ENCODE measurements at places on chromosomes 2 and 18.

DNA sequence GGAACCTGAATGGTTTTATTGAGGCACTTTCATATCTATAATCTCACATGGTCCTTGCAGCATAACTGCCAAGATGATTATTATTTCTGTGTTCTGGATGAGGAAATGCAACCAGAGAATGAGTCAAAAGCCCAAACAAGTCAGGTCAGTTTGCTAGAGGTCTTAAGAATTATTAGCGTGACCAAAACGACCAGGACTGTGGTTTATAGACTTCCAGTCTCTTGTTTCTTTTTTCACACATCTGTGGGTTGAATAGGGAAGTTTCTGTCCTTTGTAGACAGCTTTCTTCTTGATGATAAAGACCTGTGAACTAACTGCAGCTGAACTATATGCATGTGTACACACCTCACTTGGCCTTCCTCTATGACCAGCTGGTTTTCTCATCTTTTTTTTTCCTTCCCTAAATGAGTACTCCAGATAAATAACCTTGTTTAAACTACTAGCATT is 13.9 kb downstream of the ADAM23 start:
- no peak for DNase-seq

DNA sequence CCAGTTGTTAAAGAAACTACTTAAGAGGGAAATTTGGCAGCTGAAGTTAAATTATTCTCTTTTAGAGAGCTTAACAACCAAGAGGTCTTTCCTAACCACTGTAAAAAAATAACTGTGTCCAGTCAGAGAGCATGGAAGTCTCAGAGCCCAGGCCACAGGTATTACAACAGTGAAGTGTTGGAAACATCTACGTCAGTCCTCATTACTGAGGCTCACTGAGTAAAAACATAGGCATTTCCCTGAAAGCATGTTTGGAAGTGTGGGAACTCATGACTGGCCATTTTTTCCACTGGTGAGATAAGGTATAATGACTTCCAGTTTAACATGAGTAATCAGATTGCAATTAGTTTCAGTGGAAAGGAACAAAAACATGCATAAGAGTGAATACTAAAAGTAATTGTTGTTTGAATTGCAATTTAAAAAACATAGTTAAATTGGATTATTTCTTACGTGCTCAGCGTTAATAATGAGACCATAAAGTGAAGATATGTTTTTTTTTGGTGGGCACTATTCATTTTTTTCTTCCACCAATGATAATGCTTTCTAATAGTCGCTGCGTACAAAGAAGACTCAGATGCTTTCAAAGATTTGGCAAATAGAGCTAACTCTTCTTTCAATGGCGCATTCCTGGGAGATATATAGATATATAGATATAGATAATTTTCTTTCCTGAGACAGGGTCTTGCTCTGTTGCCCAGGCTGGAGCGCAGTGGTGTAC is 60.8 kb downstream of the EFEMP1 start:
- DNase-seq: peak; percentile 100

- no peak for DNase-seq
Observed at GRCh38 chr2:195647302-195647701, 9.7 kb upstream of the SLC39A10 start.

DNA sequence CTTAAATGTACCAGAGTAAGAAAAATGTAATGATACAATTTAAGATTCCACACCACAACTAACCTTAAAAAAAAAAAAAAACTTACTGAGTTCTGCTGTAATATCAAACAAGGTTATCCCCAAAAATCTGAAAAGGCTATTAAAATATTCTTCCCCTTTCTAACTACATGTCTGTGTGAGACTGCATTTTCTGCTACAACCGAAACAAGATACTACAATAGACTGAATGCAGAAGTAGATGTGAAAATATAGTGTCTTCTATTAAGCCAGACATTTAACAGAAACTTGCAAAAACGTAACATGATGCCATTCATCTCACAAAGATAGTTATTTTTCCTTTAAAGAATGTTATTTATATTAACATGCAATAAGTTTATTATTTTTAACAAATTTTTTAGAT is 16.2 kb downstream of the SS18 start:
- no peak for DNase-seq

DNA sequence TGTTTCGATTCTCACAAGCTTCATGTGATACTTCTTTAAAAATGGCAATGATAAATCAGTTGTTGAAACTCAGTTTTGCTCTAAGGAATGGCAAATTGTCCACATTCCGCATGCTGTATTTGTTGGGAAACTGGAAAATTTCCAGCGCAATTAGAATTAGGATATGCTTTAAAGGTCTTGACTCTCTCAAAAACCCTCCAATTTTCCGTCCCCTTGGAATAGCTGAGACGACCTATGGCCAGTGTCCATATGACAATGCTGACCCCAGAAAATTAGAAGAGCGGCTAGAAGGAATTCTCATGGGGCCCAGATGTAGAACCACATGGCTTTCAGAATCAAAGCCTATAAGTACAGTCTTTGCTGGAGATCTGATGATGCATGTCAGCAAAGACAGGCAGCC is 170.8 kb downstream of the TMEM18 start:
- DNase-seq: no peak

DNA sequence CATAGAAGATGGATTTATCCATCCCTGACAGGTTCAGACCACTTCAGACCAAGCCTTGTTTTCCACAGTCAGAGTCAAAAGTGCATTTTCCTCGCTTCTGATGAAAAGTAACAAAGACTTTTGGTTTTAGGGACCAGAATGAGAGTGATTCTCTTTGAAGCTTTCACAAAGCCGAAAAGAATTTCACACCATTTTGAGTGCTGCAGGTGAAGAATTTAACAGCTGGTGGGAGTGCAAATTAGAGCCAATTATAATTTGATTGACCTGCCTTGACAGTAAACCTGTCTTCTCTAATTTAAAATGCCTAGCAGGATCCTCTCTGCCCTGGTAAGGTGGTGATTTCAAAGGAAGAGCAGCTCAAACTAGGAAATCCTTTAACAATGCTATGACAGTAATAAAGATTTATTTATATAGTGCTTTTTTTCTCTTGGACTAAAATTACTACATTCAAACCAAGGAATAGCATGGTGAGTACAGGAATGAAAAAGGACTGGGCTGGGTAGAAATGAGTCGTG is 241.6 kb downstream of the HRH4 start:
- no peak for DNase-seq

DNA sequence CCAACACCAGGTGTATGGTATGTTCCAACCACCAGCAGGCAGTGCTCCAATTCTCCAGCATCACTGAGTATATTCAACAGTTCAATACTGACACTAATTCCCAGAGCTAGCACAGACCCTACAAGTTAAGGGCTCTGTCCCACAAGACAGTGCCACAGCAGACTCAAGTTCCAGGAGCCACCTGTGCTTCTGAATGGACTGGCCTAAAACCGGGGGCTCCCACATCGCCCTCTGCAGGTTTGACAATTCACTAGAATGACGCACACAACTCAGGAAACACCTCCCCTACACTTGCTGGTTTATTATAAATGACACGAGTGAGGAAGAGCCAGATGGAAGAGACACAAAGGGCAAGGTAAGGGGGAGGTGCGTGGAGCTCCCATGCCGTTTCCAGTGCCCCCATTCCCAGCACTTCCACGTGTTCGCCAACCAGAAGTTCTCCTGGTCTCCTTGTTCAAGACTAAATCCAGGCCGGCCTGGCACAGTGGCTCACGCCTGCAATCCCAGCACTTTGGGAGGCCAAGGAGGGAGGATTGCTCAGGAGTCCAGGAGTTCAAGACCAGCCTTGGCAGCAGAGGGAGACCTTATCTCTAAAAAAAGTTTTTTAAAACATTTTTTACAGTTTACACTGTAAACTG is 12.2 kb upstream of the ATP6V1B1 start:
- no peak for DNase-seq

DNA sequence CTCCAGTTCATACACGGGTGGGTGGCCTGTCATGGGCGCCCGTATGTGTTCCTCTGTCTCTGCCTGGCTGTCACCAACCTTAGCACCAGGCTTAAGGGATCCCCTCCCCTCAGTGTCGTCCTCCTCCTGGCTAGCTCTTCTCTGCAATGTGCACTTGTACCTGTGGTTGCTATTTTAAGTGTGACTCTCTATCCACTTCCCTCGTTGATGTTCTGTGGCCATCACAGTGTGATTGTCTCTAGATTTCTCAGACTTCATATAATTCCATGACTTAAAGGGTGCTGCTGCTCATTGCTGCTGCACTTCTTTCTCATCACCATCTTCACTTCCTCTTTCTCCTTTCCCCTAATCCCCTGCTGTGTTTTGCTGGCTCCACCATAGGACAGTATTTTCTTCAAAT is 143.4 kb downstream of the EML6 start:
- no peak for DNase-seq

DNA sequence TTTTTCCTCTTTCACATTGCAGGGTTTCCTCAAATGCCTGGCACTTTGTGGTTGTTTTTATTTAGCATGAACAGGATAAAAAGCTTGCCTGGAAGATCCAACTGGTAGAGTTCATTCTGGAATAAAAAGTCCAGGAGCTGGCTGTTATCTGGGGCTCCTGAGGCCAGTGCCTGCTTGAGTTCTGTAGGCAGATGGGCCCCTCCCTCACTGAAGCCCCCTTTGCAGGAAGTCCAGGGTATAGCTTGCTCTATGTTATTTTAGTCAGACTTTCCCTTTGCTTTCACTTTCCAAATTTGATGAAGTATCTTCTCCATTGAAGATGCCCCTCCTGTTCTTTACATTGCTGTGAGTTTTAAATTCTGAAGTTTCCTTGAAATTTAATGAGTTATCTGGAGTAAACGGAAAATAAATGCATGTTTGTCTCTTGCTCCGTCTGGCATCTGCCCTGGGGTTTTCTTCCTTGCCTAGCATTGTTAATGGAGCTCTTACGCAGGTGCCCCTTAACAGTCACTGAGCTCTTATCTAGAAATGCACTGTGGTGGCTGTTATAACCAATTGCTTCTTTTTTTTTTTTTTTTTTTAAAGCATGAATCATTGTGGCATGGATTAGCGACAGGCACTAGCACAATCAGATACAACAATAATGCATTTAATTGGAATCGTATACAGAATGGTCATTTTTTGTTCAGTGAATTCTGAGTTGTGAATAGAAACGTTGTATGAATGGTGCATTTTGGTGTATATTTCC is 27.0 kb upstream of the LPIN1 start:
- DNase-seq: no peak

DNA sequence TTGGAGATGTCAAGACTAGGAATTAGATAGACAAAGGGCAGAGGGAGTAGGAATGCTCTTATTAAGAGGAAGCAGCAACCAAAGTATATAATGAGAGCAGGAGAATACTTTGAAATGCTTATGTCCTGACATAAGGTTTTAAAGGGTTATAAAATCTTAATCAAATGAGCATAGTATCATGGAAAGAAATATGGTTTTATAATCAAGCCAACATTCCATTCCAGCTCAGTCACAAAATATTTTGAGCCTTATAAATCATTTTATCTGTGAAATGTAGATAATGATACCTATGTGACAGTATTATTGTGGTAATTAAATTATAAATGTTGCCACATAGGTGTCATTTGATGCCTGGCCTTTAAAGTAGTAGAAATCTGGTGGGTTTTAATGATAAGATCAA is 17.6 kb downstream of the VSNL1 start:
- no peak for DNase-seq

DNA sequence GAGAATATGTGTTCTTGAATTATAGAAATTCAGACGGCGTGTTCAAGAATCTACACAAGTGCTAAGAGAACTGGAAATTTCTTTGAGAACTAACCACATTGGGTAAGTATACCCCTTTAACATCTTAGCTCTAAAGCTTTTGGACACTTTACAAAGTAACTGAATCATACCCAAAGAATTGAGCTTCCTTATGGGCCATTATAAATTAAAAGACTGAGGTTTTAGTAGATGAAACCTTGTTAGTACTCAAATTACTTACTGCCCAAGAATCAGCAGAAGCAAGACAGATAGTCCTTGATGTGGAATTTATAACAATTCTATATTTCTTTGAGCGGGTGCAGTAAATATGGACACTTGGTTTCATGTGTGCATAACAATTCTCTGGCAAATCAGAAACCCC is 168.3 kb downstream of the PRPF40A start:
- DNase-seq: peak; percentile 72

DNA sequence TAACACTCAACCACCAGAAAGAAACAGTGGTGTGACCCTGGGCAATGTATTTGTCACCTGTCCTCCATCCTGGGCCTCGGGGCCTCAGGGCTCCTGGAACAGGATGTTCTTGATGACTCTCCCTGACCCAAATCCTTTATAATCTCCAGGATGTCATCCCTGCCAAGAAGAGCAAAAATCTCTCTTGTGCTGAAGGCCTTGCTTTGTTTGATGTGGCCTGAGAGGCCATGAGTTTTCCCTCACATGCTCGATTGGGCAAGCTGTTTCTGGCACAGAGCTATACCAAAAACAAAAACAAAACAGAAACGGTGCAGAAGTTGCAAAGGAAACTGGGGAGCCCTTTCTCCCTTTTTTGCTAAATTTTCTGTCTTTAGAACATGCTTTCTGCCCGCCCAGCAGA is 35.7 kb upstream of the ST3GAL5 start:
- DNase-seq: peak; percentile 51

DNA sequence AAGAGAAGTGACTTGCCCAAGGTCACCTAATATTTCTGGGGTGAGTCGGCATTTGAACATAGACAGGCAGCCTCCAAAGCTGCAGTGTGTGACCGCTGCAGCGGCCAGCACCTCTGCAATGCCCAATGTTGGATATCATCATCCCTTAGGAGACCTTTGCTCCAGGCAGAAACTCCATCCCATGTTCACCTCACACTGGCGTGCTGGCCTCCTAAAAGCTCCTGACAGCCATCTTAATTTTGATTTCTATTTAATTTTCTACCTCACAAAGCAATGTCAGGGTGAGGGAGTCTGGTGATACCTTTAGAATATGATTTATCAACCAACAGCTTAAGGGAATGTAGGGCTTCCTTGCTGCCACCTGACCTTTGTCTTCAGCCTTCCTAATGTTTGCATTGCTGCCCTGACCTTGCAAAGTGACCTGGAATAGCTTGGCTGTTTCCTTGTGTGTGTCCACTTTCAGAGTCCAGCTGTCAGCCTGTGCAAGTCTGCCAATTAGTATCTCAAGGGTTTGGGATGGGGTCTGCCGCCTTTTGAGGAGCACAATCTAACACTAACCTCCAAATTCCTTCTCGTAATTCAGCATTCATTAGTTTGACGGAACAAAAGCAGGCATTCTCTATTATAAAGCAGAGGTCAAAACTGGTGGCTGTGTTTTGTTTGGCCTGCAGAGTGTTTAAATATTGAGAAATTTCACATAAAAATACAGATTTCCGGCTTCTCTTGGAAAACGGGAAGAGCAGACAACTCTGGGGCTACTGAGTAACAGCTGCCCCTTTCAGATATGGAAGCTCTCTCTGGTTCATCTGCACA is 127.6 kb downstream of the PLEKHM3 start:
- no peak for DNase-seq

GRCh38 chr2:191692502-191693115 is 14.7 kb downstream of the NABP1 start:
- no peak for DNase-seq

DNA sequence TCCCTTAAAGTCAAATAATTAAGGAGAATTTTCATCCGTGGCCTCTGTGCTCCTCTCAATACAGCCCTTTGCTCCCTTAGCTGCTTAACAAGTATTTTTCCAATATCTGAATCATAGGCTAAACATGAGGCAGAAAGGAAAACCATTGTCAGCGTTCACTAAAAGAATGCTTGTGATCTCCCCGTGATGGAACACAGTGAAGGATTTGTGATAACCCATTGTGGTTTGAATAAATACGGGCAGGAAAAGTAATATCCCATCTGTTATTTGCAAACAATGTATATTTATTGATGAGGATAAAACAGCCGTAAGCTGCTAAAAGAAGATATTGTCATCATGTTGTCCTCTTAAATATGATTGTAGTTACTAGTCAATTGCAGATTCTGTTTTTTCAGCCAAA is 258.1 kb downstream of the NAPG start:
- DNase-seq: no peak

- no peak for DNase-seq
Observed at GRCh38 chr2:219302412-219302968, 6.7 kb downstream of the PTPRN start.

GRCh38 chr2:183070942-183071844 is 7.4 kb upstream of the DUSP19 start:
- DNase-seq: peak; percentile 43

Data from IMR-90 (cell line).